ENCODE measurements at places on chromosomes 4 and X.
A peak's percentile ranks its signal among the peaks of the same experiment; 100 is the strongest.

DNA sequence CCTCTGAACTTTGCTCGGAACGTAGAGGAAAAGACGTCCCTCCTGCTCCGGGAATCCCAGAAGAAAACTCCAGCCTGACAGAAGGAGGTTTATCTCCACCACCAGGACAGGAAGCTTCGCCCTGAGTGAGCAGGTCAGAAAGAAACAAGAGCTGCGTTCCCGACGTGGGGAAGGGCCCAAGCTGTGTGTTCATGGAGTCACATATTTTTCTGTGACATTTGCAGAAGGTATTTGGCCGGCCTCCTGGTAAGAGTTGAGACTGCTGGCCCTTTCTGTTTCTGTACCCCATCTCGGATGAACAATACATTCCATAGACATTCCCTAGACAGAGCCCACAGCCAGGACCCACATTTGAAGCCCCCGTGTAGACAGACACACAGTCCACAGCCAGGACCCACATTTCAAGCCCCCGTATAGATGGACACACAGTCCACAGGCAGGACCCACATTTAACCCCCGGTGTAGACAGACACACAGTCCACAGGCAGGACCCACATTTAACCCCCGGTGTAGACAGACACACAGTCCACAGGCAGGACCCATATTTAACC is 230.8 kb downstream of the SHOX start:
- DNase-seq: no peak
- no peak overlapping the region for H3K27ac ChIP-seq
- no peaks in the 10 kb centered on the region for H3K4me1 ChIP-seq
- no peaks in the 10 kb centered on the region for H3K27me3 ChIP-seq
- H3K36me3 ChIP-seq: no peaks in the 10 kb centered on the region

DNA sequence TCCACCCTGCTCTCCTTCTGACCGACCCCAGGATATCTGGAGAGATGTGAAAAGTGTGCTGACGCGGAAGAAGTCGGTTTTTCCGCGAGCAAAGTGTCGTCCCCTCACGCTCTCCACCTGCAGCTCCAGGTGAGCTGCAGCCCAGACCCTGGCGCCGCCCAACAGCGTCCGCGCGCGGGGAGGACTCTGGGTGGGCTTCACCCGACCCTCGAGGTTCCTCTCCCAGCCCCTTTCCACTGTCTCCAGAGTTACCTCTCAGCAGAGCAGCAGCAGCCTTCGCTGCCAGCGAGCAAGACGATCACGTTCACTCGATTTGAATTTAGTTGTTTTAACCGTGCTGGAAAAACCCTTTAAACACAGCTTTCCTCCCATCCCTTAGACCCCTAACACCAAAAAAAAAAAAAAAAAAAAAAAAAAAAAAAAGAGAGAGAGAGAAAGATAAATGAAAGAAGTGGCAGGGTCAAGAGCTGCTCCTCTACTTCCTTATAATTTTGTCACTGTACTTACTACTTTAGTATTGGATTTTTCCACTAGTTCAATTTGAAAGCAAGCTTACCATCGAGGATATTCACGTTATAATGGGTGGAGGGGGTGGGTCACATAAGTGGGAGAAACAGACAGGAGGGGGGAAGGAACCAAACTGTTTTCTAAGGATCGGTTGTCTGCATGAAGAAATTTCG is 758 bp upstream of the NR3C2 start:
- H3K27me3 ChIP-seq: peaks cover 4% of the 10 kb centered on the region
- peaks cover 4% of the 10 kb centered on the region for H3K4me1 ChIP-seq
- no peak for DNase-seq
- no peaks in the 10 kb centered on the region for H3K36me3 ChIP-seq
- H3K4me3 ChIP-seq: peak overlapping the region; percentile 77

- no peak for DNase-seq
- H3K27ac ChIP-seq: no peak overlapping the region
- H3K36me3 ChIP-seq: no peaks in the 10 kb centered on the region
- no peaks in the 10 kb centered on the region for H3K4me1 ChIP-seq
- H3K4me3 ChIP-seq: no peak overlapping the region
- H3K27me3 ChIP-seq: no peaks in the 10 kb centered on the region
Measured at GRCh38 chrX:140467211-140467610, 37.7 kb downstream of the SOX3 start.

GRCh38 chrX:41877167-41877566 is 46.2 kb downstream of the CASK start:
- H3K4me3 ChIP-seq: no peak overlapping the region
- no peak for DNase-seq
- H3K27me3 ChIP-seq: no peaks in the 10 kb centered on the region
- no peaks in the 10 kb centered on the region for H3K36me3 ChIP-seq
- H3K27ac ChIP-seq: no peak overlapping the region
- no peaks in the 10 kb centered on the region for H3K4me1 ChIP-seq

DNA sequence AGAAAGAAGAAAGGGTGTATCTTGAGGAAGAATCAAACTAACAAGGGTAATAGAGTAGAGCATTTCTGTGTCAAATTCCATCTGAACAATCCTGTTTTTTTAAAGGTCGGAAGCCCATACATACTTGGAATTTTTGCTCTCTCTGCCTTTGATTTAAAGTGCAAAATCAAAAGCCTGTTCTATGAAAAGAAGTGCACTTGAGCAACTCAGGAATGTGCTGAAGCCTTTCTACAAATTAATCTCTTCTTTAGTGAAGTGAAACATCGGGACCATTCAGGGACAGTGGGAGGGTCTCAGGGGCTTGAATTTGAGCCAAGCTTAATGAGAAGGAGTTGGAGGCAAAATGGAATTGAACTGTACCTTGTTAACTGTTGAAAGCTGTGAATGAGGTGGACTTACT is 1008.5 kb upstream of the LCORL start:
- DNase-seq: no peak
- H3K36me3 ChIP-seq: no peaks in the 10 kb centered on the region
- no peaks in the 10 kb centered on the region for H3K4me1 ChIP-seq
- H3K27me3 ChIP-seq: no peaks in the 10 kb centered on the region

DNA sequence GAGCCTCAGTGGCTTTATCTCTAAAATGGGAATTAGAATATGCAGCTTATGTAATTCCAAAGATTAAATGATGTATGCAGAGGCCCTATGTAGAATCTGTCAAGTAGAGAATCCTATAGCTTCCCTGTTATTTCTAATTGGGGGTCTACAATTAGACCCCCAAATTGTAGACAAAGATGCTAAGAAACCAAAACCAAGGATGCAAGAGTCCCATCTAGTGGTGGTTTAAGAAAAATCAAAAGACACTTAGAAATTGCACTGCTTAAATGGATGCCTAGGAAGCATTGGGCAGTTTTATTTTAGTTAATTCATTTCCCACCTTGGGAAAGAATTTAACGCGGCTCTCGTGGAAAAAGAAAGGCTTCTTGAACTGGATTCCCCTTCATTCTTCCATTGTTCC is 115.2 kb downstream of the GABRA2 start:
- DNase-seq: no peak
- no peaks in the 10 kb centered on the region for H3K36me3 ChIP-seq
- H3K27ac ChIP-seq: no peak overlapping the region
- no peaks in the 10 kb centered on the region for H3K4me1 ChIP-seq
- no peaks in the 10 kb centered on the region for H3K27me3 ChIP-seq

- no peak overlapping the region for H3K27ac ChIP-seq
- DNase-seq: no peak
- H3K4me1 ChIP-seq: no peaks in the 10 kb centered on the region
- no peaks in the 10 kb centered on the region for H3K36me3 ChIP-seq
- no peak overlapping the region for H3K4me3 ChIP-seq
Measured at GRCh38 chrX:49978176-49978575, 55.8 kb downstream of the CLCN5 start.

GRCh38 chr4:121692261-121692660 is 4.5 kb downstream of the ANXA5 start:
- no peaks in the 10 kb centered on the region for H3K27me3 ChIP-seq
- H3K4me1 ChIP-seq: no peaks in the 10 kb centered on the region
- no peak for DNase-seq

GRCh38 chr4:125482822-125483221 is 168.1 kb downstream of the FAT4 start:
- no peak for DNase-seq
- H3K27ac ChIP-seq: no peak overlapping the region
- H3K4me3 ChIP-seq: no peak overlapping the region
- no peaks in the 10 kb centered on the region for H3K36me3 ChIP-seq
